Thymus (tissue), 14 donors: ENCODE measurements at places on chromosomes 3 and 15. TPM values are rescaled to one million over a fixed set of nuclear protein-coding genes. Genes with fewer than 3 reads are reported as not detected.

- H3K4me3 ChIP-seq = no peak overlapping the region
- no peak for DNase-seq
- no peaks in the 10 kb centered on the region for H3K27me3 ChIP-seq
- no peaks in the 10 kb centered on the region for H3K36me3 ChIP-seq
- H3K4me1 ChIP-seq = no peaks in the 10 kb centered on the region
- no peak overlapping the region for H3K27ac ChIP-seq
These were observed 514.1 kb downstream of the ROBO1 start for GRCh38 chr3:79253704-79254103.

- no peak for DNase-seq
- H3K27me3 ChIP-seq = no peaks in the 10 kb centered on the region
- H3K4me1 ChIP-seq = no peaks in the 10 kb centered on the region
- no peaks in the 10 kb centered on the region for H3K36me3 ChIP-seq
- H3K4me3 ChIP-seq = no peak overlapping the region
These were observed 86.5 kb downstream of the MB21D2 start for GRCh38 chr3:192831111-192831644.

DNA sequence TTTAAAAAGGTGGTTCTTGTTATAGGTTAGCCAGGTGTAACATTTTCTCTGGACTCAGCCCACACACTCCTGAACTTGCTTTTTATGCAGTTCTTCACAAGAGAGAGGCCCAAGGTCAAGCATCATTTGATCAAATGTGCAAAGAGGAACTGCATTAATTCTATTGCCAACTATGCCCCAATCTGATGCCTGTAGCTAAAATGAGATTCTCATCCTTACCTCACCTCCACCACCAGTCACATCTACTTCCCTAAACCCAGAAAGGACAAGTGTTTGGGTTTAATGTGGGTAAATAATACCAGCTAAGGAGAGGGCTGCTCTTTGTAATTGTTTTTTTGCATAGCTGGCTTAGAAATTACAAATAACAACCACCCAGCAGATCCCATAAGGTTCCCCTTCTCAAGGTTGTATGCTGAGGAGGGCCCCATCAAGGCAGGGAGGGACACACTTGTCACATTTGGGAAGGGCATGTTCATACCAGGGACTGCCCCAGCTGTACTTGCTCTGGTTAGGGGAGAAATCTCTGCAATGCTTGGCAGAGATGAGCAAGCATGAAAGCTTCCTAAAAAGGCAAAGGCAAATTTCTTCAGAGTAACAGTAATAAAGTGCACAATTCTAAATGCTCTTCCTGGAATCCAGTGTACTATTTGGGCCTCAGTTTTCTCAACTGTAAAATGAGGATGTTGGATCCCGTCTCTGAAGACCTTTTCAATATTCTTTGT, 76.2 kb downstream of the TGFBR2 start:
- no peak overlapping the region for H3K4me3 ChIP-seq
- H3K27ac ChIP-seq = no peak overlapping the region
- peaks cover 10% of the 10 kb centered on the region for H3K36me3 ChIP-seq
- peaks cover 4% of the 10 kb centered on the region for H3K4me1 ChIP-seq

DNA sequence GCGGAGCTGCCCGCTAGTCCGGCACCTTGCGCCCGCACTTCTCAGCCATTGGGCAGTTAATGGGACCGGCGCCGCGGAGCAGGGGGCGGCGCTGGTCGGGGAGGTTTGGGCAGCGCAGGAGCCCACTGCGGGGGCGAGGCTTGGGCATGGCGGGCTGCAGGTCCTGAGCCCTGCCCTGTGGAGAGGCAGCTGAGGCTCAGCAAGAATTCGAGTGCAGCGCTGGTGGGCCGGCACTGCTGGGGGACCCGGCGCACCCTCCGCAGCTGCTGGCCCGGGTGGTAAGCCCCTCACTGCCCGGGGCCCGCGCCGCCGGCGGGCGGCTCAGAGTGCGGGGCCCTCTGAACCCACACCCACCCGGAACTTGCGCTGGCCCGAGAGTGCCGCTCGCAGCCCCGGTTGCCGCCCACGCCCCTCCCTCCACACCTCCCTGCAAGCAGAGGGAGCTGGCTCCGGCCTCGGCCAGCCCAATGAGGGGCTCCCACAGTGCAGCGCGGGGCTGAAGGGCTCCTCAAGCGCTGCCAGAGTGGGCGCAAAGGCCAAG, 835.0 kb downstream of the TBL1XR1 start:
- H3K4me3 ChIP-seq = no peak overlapping the region
- no peaks in the 10 kb centered on the region for H3K27me3 ChIP-seq
- no peaks in the 10 kb centered on the region for H3K36me3 ChIP-seq
- no peak overlapping the region for H3K27ac ChIP-seq

- peaks cover 29% of the 10 kb centered on the region for H3K4me1 ChIP-seq
- DNase-seq = no peak
- H3K36me3 ChIP-seq = no peaks in the 10 kb centered on the region
These were observed 758.6 kb upstream of the CFAP20DC start for GRCh38 chr3:59808446-59808845.

- peaks cover 8% of the 10 kb centered on the region for H3K4me1 ChIP-seq
- no peak for DNase-seq
- H3K27ac ChIP-seq = no peak overlapping the region
- peak overlapping the region; percentile 23 for H3K4me3 ChIP-seq
These were observed 608 bp downstream of the SCN5A start for GRCh38 chr3:38648659-38649499.

- no peak overlapping the region for H3K4me3 ChIP-seq
- DNase-seq = no peak
- H3K27me3 ChIP-seq = no peaks in the 10 kb centered on the region
- H3K4me1 ChIP-seq = no peaks in the 10 kb centered on the region
- H3K27ac ChIP-seq = no peak overlapping the region
- no peaks in the 10 kb centered on the region for H3K36me3 ChIP-seq
These were observed 19.3 kb downstream of the TNFAIP8L3 start for GRCh38 chr15:51075364-51075763.

DNA sequence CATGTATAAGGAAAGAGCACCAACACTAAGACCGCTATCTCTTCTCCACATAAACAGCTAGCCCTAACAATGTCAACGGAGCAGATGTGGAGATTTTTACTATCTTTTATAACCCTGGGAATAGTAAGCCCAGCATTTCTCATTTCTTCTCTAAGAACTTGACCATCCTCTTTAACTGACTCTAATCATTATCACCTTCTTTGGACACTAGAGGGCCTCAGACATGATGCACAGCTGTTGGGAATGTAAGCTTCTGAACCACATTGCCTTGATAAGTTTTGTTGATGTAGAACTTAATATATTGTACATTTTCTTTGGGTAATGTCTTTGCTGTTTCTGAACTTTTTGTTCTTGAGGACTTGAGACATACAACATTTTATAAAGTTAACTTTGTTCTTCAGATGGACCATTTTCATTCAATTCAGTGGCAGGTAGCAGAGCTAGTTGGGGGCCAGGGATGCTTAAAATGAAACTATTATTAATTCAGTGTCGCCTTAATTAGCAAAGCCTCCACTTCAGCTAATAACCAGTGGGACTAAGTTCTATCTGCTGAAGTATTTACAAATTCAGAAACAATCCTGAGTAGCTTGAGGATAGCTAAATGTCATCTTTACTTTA, 9.6 kb upstream of the TAGLN3 start:
- H3K36me3 ChIP-seq = peaks cover 29% of the 10 kb centered on the region
- H3K4me3 ChIP-seq = no peak overlapping the region
- DNase-seq = no peak
- no peaks in the 10 kb centered on the region for H3K27me3 ChIP-seq
- no peak overlapping the region for H3K27ac ChIP-seq
- H3K4me1 ChIP-seq = no peaks in the 10 kb centered on the region

The MYLK gene
- total RNA-seq = 5.4 TPM

- no peaks in the 10 kb centered on the region for H3K27me3 ChIP-seq
- H3K27ac ChIP-seq = peak overlapping the region; percentile 99
- H3K36me3 ChIP-seq = peaks cover 20% of the 10 kb centered on the region
- peak overlapping the region; percentile 83 for H3K4me3 ChIP-seq
- DNase-seq = peak; percentile 64
These were observed 684 bp downstream of the SLTM start for GRCh38 chr15:58932710-58933280.

GRCh38 chr15:68154923-68155559, 50.1 kb downstream of the CALML4 start:
- DNase-seq = peak; percentile 24
- H3K27ac ChIP-seq = no peak overlapping the region

- H3K36me3 ChIP-seq = peaks cover 4% of the 10 kb centered on the region
- no peak overlapping the region for H3K4me3 ChIP-seq
- DNase-seq = no peak
- H3K27ac ChIP-seq = peak overlapping the region; percentile 94
These were observed 68.5 kb downstream of the TRANK1 start for GRCh38 chr3:36876181-36876936.

DNA sequence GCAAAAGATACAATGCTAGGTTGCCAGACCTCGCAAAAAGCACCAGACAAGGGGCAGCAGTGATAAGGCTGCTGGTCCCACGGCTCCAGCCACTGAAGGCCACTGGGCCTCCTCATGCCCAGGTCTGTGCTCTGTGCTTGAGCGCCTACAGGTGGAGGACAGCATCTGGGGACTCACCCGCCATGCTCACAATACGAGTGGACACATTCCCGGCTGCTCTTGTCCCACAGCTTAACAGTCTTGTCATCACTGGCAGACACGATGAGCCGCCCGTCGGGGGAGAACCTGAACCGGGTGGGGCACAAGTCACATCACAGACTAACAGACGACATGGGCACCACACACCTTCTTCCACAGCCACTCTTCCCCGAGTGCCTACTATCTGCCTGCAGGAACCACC, 7.4 kb downstream of the POC1A start:
- DNase-seq = no peak
- H3K4me1 ChIP-seq = peaks cover 3% of the 10 kb centered on the region
- peaks cover 34% of the 10 kb centered on the region for H3K36me3 ChIP-seq

DNA sequence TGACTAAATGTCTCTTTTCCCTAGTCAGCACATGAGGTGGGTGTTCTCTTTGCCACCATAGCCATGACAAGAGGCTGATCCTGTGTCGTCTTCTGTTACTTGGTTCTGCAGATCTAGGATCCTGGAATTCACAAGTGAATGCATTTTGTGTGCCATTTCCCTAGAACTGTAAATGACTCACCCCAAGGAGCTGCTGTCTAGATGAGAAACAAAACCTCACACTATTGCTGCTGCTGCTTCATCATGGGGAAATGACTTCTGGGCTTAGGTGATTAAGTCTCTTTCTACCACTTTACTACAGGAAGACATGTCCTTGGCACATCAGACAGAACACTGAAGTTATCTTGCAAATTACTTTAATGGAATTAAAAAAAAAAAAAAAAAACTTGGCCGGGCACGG, 54.9 kb downstream of the SLCO3A1 start:
- no peaks in the 10 kb centered on the region for H3K4me1 ChIP-seq
- H3K27me3 ChIP-seq = no peaks in the 10 kb centered on the region
- no peak overlapping the region for H3K4me3 ChIP-seq
- no peak for DNase-seq

DNA sequence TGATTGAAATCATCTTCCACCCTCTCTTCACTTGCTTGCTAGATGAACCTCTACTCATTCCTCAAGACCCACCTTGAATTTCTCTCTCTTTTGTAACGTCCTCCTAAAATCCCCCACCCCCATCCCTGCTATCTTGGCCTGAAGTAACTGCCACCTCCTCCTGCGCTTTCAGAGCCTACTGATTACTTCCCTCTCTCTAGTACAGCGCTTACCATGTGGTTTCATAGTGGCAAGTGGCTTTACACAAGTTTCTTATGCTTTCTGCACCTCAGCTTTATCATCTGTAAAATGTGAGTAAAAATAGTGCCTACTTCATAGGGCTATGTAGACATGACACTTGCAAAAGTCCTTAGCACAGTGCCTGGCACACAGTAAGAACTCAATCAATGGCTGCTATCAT, 28.7 kb upstream of the DAZL start:
- H3K36me3 ChIP-seq = no peaks in the 10 kb centered on the region
- no peaks in the 10 kb centered on the region for H3K4me1 ChIP-seq

DNA sequence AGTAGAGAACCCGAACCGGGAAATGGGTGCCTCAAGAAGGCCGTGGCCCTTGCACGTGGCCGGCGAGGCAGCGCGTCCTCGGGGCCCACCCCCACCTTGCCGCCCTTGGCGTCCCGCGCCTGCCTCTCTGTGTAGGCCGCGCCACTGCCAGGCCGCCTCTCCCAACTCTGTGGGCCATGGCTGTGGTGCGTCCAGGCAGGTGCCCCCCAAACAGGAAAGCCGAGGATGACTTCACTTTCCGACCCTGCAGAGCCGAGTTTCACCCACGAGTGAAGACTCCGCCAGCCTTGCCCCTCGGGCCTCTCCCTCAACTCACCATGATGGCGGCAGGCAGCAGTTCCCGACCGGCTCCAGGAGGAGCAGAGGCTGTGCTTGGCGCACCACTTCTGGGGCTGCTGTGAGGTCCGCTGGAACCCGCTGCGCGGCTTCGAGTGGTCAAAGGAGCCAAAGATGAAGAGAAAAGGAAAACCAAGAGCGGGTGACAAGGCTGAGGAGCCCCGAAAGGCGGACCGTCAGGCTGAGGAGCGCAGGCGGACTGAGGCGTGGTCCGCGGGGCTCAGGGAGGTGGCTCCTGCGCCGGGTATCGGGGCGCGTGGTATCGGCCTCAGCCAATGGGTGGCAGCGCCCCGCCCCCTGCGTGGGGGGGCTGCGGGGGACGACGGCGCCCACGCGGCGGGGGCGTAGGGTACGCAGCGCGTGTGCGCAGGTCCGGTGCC, at the start of gene DAZL:
Gene DAZL, minus strand, starts transcription at position 537 of the 716 bp plus-strand sequence. Its CDS starts 218 bp downstream, at position 319.
- H3K27ac ChIP-seq = no peak within 1 kb of the TSS
- no peaks in the 10 kb centered on the region for H3K36me3 ChIP-seq
- H3K4me3 ChIP-seq = no peak within 1 kb of the TSS
- no peaks in the 10 kb centered on the region for H3K27me3 ChIP-seq
- no peaks in the 10 kb centered on the region for H3K4me1 ChIP-seq

- H3K4me3 ChIP-seq = no peak overlapping the region
- no peak overlapping the region for H3K27ac ChIP-seq
- H3K27me3 ChIP-seq = no peaks in the 10 kb centered on the region
- H3K36me3 ChIP-seq = peaks cover 3% of the 10 kb centered on the region
- peaks cover 2% of the 10 kb centered on the region for H3K4me1 ChIP-seq
- DNase-seq = no peak
These were observed 109.2 kb downstream of the APBA2 start for GRCh38 chr15:28994831-28995596.
